Activated naive CD8-positive, alpha-beta T cell treated with anti-CD3 and anti-CD28 coated beads, Interleukin-2, amount 10 ng/mL, durations not matched to agents 7 days and 5 days (primary cell): ENCODE measurements at places on chromosomes 5 and 9.

DNA sequence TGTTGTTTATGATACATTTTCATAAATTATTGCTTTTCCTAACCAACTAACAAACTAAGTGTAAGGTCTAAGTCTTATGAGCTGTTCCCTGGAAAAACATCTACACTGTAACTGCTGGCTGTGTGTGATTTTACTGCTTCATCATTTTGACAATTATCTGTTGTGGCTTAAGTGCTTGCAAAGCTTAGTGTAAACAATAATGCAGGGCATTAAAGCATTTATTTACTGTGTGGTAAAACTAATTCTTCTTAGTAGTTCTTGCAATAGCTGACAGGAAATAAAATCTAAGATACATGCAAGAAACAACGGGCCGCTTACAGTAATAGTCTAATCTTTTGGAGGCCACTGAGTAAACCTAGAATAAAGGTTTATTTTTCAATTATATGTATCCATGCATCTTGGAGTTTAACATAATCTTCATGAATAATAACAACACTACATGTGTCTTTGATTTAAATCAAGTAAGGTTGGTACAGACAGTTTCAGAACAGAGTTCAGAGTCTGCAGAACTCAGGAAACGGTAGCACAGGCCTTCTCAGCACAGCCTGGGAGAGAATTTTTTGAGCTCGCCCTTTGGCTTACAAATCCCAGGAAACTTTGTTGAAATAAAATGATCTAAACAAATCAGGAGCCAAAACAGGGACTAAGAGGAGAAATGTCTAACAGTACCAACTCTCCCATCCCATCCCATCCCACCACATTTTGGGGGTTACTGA lies 473.1 kb downstream of the NR2F1-AS1 start:
- DNase-seq: no peak

GRCh38 chr5:76337953-76338451 lies 65.1 kb upstream of the IQGAP2 start:
- DNase-seq: peak; percentile 38

DNA sequence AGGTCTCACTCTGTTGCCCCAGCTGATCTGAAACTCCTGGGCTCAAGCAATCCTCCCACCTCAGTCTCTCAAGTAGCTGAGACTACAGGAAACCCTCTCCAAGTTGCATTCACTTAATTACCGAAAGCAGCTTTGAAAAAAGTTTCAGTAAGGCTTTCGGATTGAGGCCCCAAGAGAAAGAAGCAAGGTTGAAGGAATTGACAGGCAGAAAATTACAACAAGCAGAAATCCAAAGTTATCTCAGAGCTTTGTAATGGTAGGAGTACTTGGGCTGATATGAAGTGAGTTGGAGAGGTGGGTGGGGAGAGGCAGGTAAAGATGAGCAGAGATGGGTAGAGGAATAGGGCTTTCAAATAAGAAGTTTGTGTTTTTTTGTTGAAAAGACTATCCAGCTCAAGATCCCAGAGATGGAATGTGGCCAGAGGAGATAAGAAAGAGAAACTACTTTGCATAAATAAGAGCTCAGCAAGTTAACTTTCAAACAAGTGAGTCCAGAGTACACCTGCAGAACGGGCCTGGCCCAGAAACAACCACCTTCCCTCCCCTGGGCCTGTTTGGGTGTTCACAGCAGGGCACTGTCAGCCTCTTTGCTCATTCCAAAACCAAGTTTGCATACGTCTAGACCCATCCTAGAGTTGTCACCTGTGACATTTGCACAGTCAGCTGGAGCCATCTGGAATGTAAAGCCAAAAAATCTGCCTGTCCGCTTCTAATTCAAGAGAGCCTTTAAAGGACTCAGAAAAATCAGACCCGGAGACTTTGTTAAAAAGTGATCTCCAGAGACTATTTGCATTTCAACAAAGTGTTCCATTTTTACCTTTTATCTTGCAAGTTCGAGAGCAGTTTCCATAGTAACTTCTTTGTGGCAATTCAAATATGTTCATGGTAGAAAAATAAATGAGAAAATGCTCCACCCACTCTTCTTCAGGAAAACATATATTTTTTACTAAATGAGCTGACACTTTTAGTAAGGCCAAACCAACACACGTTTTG lies 2.2 kb upstream of the CLINT1 start:
- no peak for DNase-seq

DNA sequence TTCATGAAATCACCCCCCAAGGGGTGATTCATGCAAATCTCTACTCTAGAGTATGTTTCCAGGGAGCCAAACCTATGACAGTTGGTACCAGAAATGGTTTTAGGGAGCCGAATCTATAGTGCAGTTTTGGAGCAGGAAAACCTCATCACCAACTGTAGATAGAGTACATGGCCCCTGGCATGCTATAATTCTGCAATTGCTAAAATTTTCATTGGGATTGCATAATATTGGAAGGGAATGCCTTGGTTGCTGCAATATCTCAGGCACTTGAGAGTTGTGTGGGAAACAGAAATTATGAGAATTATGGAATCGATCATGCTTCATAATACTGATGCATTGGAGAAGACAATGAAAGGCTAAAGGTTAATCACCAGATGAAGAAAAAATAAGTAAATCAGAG lies 148.2 kb upstream of the PLPPR1 start:
- no peak for DNase-seq

DNA sequence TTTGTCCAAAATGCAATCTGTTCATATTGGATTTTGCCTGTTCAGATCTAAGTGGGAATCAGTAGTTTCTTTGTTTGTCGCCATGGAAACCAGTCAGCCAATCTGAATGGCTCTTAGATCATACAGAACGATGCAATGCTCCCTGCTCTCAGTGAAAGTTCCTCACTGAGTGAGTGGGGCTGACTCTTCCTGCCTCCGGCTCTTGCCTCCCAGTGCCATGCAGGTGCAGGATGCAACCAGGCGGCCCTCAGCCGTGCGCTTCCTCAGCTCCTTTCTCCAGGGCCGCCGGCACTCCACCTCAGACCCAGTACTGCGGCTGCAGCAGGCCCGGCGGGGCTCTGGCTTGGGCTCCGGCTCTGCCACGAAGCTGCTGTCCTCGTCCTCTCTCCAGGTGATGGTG lies at the start of gene PTPDC1:
Gene PTPDC1, plus strand, starts transcription at position 151 of the 400 bp plus-strand sequence. Its CDS starts 67 bp downstream, at position 218.
- DNase-seq: no peak

GRCh38 chr9:133852431-133852830 lies 114.3 kb upstream of the SARDH start:
- no peak for DNase-seq

DNA sequence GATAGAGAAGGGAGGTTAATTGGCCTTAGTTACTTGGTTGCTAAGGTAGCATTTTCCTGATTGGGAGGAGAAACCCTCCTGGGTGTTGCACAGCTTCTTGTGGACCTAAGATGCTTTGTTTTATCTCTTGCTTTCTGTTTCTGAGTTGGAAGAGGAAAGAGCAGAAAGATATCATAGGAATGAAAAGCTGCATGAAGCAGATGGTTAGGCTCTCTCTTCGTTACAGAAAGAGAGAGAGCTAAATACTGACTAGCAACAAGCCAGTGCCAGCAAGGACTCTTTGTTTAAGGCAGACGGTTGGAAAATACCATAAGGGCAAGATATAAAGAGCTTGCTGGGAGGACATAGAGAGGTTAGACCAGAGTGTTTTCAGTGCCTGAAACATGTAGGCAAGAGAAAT lies 103.1 kb downstream of the ATG10 start:
- DNase-seq: no peak

DNA sequence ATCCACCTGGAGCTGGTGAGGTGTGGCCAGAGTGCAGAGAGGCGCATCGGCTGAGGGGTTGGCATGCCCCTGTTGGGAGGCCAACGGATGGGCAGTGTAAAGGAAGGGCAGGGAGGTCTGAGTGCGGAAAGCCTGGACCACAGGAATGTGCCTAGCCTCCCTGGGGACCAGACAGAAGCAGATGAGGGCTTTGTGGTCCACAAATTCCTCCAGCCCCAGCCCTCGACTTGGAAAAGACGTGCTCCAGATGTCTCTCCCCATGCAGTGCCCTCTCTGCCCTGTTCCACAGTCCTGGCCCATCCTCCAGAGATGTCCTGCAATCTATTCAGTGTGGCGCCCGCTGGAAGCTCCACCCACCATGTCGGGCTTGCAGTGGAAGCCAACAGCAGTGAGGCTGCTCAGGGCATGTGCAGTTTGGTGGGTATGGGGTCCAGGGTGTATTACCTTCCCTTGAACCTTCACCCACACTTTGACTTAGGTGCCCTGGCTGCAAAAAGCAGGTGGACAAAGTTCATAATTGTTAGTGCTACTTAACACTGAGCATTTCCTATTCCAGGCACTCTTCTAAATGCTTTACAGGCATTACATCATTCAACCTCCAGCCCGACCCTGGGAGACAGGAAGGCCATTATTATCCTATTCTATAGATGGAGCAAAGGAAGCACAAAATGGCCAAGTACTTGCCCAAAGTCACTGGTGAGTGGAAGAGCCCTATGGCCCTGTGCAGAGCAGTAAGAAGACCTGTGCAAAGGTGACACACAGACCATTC lies 120.2 kb upstream of the SLC25A48 start:
- DNase-seq: no peak

GRCh38 chr5:10935536-10935935 lies 174.5 kb upstream of the DAP start:
- no peak for DNase-seq

- DNase-seq: no peak
Observed at GRCh38 chr5:131281868-131282234, 18.0 kb downstream of the CDC42SE2 start.

- no peak for DNase-seq
Observed at GRCh38 chr9:131447148-131447547, 53.3 kb downstream of the PRRC2B start.

- DNase-seq: no peak
Observed at GRCh38 chr5:58456486-58456885, 3.4 kb downstream of the PLK2 start.

- DNase-seq: no peak
Observed at GRCh38 chr5:95919658-95920057, 42.0 kb downstream of the ELL2 start.
